NCI-H82 (cell line): ENCODE measurements at places on chromosomes 6 and 20.

DNA sequence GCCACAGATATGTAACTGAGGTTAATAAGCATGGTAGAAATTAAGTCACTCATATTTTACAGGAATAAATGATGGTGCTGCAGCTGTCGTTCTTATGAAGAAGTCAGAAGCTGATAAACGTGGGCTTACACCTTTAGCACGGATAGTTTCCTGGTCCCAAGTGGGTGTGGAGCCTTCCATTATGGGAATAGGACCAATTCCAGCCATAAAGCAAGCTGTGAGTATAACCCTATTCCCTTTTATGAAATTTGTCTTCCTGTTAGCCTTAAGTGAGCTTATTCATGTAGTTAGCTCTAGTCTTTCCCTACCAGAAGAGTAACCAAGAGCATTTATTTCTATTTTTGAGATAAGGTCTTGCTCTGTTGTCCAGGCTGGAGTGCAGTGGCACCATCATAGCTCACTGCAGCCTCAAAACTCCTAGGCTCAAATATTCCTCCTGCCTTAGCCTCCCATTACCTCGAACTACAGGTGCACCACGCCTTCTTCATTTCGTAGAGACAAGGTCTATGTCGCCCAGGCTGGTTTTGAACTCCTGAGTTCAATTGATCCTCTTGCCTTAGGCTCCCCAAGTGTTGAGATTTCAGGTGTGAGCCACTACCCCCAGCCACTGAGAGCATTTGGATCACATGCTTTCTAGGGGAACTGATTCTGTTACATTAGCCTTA, 12.0 kb downstream of the TCP1 start:
- DNase-seq, result no peak

- no peak for DNase-seq
Observed at GRCh38 chr6:16058929-16059345, 69.9 kb upstream of the MYLIP start.

- DNase-seq, result peak; percentile 19
Observed at GRCh38 chr20:14956026-14956425, 618.6 kb upstream of the FLRT3 start.

DNA sequence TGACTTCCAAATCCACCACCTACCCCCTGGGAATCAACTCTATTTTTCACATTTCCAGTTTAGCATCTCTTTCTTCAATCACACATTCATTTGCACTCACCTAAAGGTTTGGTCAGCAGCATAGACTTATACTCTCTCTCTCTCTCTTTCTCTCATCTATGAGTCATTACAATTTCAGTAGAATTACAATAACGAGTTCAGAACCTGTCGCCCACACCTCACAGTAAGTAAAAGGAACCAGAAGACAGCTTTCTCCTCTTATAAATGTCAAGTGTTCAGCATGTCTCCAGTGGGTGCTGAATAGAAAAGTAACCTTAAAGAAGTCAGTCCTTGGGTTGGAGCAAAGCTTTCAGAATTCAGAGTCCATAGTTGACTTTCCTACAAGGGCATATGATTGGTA, 1.1 kb upstream of the PHACTR1 start:
- no peak for DNase-seq

- no peak for DNase-seq
Observed at GRCh38 chr20:56778765-56779195, 149.7 kb downstream of the TFAP2C start.
